ENCODE measurements at places on chromosomes 1 and 21.
A peak's percentile ranks its signal among the peaks of the same experiment; 100 is the strongest.

- no peak for DNase-seq
Observed at GRCh38 chr1:176539018-176539417, 76.0 kb downstream of the PAPPA2 start.

GRCh38 chr1:8476006-8476405 lies 158.1 kb downstream of the SLC45A1 start:
- DNase-seq: no peak

DNA sequence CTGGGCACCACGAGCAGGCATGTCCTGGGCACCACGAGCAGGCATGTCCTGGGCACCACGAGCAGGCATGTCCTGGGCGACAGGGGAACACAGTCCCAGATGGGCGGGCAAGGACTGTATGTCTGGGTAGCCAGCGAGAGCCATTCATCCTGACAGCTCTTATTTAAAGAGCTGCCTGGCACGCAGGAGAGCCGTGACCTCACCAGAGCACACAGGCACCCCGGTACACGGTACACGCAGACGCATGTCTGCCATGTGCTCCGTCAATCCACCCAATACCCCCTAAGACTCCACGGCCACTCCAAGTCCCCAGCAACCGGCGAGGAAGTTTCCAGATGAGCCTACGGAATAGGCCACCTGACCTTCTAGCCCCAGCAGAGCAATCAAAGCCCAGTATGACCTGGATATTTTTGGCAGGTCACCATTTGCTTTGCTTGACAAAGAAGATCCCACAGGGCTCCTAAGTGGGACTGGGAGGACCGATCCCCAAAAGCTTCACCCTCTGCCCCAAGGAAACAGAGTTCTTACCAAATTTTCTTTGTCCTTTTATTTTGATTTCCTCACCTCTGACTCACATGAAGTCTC lies 51.7 kb downstream of the CASZ1 start:
- DNase-seq: no peak

GRCh38 chr1:15946571-15947381 lies 29.1 kb downstream of the ZBTB17 start:
- no peak for DNase-seq

- peak; percentile 99 for DNase-seq
Observed at GRCh38 chr1:156126043-156126629, 11.6 kb downstream of the LMNA start.

- no peak for DNase-seq
Observed at GRCh38 chr1:153842006-153842471, 66.8 kb downstream of the SLC27A3 start.

- DNase-seq: peak; percentile 86
Observed at GRCh38 chr1:200888349-200888838, 6.3 kb upstream of the INAVA start.

DNA sequence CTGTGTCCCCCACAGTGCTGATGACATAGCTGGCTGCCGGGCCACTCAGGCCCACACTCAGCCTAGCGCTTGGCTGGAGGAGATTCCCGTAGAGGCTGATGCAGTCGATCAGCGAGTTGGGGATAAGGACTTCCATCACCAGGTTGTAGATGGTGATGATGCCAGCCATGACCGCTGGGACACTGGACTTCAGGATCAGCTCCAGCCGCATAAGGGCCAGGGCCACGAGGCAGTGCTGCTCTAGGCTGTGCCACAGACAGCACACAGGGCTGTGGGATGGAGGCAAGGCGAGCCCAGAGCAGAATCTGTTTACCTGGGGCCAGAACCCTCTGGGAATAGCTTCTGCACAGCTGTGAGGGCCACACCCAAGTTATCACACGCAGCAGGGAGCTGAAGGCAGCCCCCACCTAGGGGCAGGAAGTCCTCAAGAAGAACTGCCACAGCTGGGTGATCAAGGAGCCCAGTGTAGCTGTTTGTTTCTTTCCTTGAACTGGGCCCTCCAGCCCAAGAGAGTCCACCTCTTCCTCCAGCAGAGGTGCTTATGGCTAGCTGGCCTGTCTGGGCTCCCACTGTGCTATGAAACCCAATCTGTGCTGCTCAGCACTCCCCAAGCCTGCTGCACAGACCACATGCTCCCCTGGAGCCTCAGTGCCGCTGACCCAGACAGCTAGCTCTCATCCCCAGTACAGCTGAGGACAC lies 6.2 kb downstream of the SLC2A1 start:
- no peak for DNase-seq

- no peak for DNase-seq
Observed at GRCh38 chr1:26945138-26945537, 15.1 kb downstream of the KDF1 start.

DNA sequence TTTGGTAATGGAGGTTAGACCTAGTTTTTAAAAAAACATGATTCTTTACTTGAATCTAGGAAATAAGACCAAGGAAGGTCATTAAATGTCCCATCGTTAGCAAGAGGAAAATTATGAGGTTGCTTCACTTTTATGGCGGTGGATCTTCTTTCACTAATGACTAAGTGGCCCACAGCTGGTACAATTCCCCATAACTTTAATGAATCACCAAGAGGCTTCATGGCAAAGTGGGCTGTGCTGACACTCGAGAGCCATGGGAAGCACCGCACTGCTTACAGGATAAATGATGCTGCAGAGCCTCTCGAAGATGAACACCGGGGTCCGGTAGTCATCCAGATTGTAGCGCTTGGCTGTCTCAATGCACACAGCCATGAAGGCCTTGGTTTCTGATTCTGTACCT lies 108.8 kb downstream of the UBR4 start:
- no peak for DNase-seq

DNA sequence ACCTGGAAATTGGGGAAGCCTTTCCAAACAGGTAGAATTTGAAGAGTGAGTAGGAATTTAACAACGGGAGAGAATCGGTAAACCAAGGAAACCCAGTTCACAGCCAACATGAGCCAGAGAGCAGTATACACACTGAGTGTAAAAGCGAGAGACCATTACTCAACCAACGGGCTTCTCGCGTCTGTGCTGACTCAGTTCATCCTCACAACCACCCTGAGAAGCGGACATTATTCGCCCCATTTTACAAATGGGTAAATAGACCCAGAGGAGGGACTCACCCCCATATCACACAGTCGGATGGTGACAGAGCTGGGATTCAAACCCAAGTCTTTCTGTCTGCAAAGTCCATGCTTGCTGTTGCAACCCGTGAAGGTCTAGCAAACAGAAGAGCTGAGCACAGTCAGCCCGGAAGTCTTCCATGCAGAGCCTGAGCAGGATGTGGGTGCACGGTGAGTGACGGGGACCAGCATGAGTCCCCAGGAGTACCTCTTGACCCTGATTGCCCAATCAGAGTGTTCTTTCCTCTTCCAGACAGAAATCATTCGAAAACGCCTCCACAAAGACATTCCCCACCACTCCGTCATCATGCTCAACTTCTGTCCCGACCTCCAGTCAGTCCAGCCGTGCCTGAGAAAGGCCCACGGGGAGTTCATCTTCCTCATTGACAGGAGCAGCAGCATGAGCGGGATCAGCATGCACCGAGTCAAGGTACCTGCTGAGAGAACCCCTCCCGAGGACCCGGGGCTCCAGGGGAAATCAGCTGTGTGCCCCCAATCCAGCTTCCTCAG lies 32.3 kb downstream of the VWA5B1 start:
- DNase-seq: no peak

Measured in NCI-H226 (cell line).